ENCODE measurements at places on chromosomes 1 and 21. TPM values are rescaled to one million over a fixed set of nuclear protein-coding genes. Genes with fewer than 3 reads are reported as not detected.

DNA sequence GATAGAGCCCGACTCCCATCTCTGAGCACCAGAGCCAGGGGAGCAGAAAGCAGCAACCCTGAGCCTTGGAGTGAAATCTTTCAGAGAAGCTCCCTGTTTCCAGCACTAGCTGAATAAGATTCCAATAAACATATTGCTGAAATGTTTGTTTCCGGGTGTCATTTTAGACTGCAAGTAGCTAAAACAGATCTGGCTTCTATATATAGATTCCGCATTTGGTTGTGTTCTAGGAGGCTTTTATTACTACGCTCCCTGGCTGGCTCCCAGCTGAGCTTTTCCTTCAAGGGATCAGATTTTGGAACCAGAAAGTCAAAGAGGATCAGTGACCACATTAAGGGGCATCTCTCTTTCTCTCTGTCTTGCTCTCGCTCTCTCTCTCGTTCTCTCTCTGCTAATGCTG, 88.2 kb downstream of the PAPPA2 start:
- DNase-seq, result no peak

GRCh38 chr1:59477286-59477685, 180.4 kb downstream of the FGGY start:
- DNase-seq, result peak; percentile 42

The DNAJB4 gene
- total RNA-seq, result 16.4 TPM

The TRIM33 gene
- total RNA-seq, result 45.6 TPM

DNA sequence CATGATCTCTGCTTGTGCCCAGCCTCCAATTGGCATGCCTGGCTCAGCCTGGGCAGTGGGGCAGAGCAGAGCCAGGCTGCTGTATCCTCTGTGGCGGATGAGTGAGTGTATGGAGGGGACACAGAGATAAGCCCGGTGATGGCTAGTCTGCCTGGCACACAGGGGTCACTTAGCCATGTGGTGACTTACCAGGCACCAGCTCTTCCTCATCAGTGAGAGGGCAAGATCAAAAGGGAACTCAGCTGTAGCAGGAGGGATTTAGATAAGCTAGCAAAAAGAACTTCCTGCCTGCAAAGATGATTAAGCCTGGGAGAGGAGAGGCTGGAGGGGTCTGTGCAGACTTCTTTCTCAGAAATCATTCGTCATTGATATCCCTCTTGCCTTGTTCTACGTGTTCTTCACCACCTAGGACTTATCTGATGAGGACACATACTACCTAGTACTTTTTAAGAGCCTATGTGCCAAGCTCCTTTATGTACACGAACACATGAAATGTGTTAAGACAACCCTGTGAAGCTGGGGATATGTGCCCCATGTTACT, 7.9 kb downstream of the KIF21B start:
- DNase-seq, result no peak

DNA sequence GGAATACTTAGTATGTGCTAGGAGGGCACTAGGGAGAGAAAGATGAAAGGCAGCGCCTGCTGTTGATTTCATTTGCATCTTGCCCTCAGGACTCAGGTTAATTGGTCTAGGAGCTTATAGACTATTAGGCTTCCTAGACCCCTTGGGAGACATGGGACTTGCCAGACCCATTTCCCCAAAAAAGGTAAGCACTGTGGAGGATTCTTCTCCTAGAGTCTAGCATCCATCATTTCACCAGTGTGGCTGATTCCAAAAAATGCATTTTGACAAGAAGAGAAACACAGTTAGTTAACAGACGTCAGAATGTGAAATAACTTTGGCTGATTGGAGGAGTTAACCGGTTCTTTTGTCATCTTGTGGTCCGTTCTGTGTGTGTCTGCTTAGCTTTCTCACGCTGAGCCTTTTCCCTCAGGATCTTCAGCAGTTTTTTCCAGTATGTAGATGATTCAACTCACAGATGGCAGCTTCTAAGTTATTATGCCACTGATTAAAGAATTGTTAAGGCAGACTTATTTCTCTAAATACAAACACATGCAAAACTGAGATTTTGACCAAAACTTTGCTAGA, 108.8 kb downstream of the KIF26B start:
- DNase-seq, result no peak

Data from activated naive CD8-positive, alpha-beta T cell treated with anti-CD3 and anti-CD28 coated beads, Interleukin-2, amount 10 ng/mL, durations not matched to agents 7 days and 5 days (primary cell).